Thoracic aorta (tissue), 2 donors: ENCODE measurements at places on chromosomes 2 and 18. TPM values are rescaled to one million over a fixed set of nuclear protein-coding genes. Genes with fewer than 3 reads are reported as not detected.

- DNase-seq, result no peak
These were observed 38.1 kb downstream of the PLEK start for GRCh38 chr2:68403199-68403644.

- DNase-seq, result no peak
These were observed 447.1 kb upstream of the CNTNAP5 start for GRCh38 chr2:123578016-123578415.

GRCh38 chr2:74025971-74026612 is 41.4 kb downstream of the TET3 start:
- DNase-seq, result no peak

GRCh38 chr2:212975333-212975732 is 176.1 kb downstream of the IKZF2 start:
- no peak for DNase-seq

- no peak for DNase-seq
These were observed 53.9 kb downstream of the BOLA3 start for GRCh38 chr2:74093840-74094239.

DNA sequence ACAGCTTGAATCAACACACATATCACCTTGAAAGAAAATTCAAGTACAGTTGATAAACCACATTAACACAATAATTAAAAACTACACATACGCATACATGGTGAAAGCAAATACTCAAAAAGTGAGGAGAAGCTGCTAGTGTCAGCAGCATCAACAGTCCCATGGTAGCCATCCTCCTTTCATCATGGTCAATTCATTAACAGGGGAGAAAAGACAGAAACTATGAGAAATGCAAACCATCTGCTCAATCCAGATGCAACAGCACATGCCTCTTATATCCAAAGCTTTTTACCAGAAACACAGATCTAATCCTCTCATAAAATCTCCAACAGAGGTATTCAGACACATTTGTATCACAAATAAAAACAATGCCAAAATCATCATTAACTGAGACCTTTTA is 81.9 kb upstream of the CHRNA1 start:
- no peak for DNase-seq

- DNase-seq, result no peak
These were observed 29.8 kb downstream of the MGAT5 start for GRCh38 chr2:134283661-134284060.

DNA sequence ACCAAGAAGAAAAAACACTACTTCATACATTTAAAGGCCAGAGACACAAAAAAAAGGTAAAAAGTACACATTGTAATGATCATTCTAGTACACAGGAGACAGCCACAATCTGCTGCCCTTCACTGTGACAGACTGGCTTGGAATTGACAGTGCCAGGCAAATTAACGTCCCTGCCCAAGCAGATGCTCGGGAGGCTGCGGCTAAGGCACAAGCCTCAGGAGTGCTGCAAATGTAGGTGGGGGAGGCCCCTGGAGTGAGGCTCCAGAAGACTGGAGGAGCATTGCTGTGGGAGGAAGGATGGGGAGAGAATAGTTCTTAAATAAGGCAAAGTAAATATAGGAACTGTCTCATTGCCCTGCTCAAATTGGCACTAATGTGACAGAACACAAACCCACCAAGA is 18.6 kb downstream of the ERCC3 start:
- no peak for DNase-seq

DNA sequence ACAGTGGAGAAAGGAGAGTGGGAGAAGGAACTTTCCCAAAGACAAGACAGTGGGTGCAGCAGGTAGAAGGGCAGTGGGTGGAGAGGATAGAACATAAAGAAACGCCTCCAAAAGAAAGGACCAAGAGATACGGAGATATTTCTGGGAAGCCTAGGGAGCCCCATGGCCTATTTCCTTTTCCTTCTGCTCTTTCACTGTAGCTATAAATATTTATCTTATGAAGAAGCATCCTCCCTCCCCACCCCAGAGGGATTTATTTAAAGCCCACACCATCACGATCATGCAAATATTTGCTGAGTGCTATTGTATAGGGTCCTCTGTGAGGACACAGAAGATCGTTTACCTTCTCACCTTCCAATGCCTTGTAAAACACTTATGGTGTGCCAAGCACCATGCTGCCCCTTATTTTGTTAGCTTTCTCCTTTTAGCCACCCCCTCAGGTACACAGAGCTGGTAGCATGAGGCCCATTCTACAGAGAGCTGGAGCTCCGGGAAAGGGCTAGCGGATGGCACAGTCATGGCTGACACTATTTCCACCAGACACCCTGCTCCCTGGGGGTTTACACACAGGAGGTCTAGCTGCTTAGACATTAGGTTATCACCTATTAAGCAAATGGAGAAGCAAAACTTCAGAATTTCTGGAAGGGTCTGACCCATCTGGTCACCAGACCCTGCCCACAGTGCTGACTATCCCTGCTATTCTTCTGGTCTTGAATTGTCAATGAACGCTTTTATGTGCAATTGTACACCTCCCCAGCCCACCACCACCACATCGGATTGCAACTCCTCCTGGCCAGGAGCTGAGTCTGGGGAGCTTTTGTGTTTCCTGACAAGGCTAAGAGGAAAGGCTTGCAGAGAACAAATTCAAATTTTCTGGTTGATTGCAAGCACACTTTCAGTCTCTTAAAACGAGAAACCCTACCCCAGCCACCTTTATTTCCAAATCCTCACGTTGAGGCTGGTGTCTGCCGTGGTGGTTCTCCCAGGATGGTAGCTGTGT is 91.8 kb upstream of the KLF7 start:
- no peak for DNase-seq

DNA sequence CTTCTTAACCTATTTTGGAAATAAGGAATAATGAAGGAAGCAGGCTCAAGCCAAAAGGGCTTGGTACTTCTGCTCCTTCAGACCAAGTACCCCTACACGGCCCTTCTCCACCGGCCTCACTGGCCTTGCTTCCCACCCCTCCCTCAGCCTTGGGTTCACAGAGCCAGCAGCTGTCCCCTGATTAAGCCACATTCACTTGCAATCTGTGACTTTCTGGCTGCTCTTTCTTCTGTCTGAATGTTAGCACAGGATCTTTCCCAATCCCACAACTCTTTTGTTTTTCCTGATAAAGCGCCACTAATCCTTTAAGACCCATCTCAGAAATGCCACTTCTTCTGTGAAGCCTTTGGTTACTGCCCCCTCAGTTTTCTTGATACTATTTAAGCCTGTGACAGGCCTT is 52.4 kb downstream of the REEP1 start:
- no peak for DNase-seq

GRCh38 chr18:46110406-46110805 is 6.2 kb downstream of the HAUS1 start:
- no peak for DNase-seq

DNA sequence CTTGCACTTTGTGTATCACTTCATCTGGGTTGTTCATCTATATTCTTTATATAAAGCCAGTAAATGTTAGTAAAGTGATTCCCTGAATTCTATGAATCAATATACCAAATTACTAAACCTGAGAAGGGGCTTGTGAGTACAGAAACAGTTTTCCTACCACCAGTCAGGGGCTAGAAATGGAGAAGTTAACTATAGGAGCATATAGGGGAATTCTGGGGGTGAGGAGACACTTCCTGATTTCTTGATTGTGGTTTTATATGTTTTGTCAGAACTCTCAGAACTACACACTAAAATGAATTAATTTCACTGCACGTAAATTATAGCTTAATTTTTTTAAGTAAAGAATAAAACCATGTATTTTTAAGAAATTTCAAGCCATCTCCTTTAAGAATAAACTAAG is 93.7 kb downstream of the SESTD1 start:
- DNase-seq, result no peak

DNA sequence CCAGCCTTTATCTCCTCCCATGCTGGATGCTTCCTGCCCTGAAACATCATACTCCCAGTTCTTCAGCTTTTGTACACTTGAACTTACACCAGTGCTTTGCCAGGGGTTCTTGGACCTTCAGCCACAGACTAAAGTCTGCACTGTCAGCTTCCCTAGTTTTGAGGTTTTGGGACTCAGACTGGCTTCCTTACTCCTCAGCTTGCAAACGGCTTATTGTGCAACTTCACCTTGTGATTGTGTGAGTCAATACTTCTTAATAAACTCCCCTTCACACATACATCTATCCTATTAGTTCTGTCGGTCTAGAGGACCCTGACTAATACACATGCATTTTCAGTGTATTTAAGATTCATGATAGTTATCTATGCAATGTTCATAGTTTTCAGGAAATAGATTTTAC is 35.8 kb upstream of the ZNF804A start:
- DNase-seq, result no peak

- DNase-seq, result no peak
These were observed 186.0 kb upstream of the EPHA4 start for GRCh38 chr2:221758076-221758475.

GRCh38 chr18:11886577-11887110 is 21.5 kb downstream of the MPPE1 start:
- no peak for DNase-seq

DNA sequence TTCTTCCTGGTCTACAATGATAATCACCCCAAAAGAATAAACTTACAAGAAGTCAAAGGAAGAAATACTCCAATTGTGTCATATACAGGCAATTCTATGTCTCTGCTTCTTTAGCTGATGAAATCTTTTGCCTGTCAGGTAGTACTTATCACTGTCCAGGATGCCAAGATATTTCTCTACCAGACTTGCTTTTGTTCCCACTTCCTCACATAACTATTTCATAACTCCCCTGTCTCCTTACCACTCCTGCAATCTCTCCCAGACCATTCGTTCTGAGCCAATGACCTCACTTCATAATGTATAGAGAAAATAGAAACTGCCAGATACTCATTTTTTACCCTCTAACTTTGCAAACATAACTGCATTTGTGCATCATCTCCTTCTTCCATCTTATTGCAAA is 39.1 kb downstream of the HNMT start:
- no peak for DNase-seq

- no peak for DNase-seq
These were observed 35.8 kb downstream of the SKOR2 start for GRCh38 chr18:47215554-47216138.

- DNase-seq, result no peak
These were observed 439.8 kb downstream of the TNS1 start for GRCh38 chr2:217562871-217563480.

GRCh38 chr2:75079575-75079974 is 119.7 kb downstream of the TACR1 start:
- DNase-seq, result no peak

NHEJ1 gene
- total RNA-seq, result 14.5 TPM

MYO5B gene
- 13.5 TPM for total RNA-seq

POTEJ gene
- not detected for total RNA-seq

UGT1A8 gene
- not detected for total RNA-seq

VIT gene
- total RNA-seq, result 31.4 TPM

KCNF1 gene
- total RNA-seq, result not detected

CFAP53 gene
- total RNA-seq, result 0.35 TPM

C2orf80 gene
- not detected for total RNA-seq
